ENCODE measurements at places on chromosomes 13 and 19.

DNA sequence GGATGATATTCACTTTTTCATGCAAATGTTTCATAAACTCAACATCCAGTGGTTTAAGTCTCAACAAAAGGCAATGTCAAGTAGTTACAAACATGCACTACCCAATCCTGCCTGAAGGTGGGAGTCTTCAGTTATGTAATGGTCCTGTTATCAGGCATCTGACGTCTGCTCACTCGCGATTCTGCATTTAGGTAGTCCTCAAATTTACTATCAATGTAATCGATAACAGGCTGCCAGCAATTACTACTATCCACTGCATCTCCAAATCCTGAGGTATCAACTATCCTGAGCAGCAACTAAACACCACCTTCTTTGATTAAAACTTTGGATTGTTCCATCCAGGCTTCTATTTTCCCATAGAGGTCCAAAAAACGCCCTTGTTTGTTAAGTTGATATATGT is 51.2 kb downstream of the NLRP12 start:
- DNase-seq, result peak; percentile 21

- no peak for DNase-seq
These were observed 63.1 kb downstream of the KCNRG start for GRCh38 chr13:50078231-50078894.

GRCh38 chr19:6802336-6803035 is 30.0 kb downstream of the VAV1 start:
- DNase-seq, result no peak

GRCh38 chr19:11722414-11722813 is 16.3 kb downstream of the ZNF823 start:
- no peak for DNase-seq

- DNase-seq, result no peak
These were observed 1.9 kb downstream of the MKNK2 start for GRCh38 chr19:2048959-2049740.

- no peak for DNase-seq
These were observed 17.3 kb downstream of the ZBTB7A start for GRCh38 chr19:4049432-4049831.

DNA sequence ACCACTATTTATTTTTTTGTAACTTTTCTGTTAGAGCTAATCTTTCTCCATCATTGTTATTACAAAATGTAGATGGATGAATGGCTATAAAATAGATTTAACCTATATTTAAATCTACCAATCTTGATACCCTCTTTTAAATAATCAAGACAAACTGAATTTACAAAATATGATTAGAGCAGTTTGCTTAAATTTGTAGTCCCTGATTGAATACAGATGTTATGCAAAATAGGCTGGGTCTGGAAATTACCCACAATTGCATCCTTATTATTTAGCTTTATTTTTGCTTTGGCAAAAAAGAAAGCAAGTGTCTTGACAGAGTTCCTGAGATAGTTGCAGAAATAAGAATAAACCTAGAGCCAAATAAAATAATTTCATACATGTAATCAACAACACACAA is 352.8 kb downstream of the KLF12 start:
- DNase-seq, result no peak
